ENCODE measurements at places on chromosomes 3 and 15.

DNA sequence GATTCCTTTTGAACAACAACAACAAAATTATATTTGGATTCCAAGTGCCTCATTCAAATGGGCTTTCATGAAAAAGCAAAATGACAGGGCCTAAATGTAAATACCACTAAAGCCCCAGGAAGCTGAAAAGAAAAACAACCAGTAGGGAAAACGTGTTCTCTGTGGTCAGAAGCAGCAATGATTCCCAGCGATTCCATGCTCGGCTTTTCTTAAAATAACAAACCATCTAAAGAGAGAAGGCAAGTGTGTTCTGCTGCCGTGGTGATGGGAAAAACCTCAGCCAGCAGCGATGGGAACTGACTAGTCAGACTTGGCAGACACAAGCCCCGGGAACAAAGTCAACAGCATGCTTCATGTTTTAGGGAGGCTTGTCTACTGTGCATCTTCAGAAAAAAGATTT lies 153.6 kb downstream of the TNIK start:
- DNase-seq, result no peak

DNA sequence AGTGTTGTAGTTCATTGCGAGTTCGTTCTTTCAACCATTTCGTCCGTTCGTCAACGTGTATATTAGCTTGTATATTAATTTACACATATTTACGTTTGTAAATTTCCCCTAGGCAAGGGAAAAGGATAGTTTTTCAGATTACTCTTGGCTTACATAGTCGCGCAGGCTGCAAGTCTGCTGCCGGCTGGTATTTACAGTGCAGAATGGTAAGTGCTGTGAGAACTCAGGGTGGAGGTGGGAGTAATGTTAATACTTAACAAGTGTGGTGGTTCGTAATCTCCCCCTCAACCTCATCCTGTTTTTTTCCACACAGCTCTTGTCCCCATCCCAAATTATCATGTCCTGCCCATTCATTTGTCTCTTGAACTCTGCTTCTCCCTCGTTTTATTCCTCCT lies 766 bp downstream of the FAM98B start:
- DNase-seq, result no peak

- no peak for DNase-seq
These were observed 8.3 kb downstream of the POU1F1 start for GRCh38 chr3:87267953-87268645.

DNA sequence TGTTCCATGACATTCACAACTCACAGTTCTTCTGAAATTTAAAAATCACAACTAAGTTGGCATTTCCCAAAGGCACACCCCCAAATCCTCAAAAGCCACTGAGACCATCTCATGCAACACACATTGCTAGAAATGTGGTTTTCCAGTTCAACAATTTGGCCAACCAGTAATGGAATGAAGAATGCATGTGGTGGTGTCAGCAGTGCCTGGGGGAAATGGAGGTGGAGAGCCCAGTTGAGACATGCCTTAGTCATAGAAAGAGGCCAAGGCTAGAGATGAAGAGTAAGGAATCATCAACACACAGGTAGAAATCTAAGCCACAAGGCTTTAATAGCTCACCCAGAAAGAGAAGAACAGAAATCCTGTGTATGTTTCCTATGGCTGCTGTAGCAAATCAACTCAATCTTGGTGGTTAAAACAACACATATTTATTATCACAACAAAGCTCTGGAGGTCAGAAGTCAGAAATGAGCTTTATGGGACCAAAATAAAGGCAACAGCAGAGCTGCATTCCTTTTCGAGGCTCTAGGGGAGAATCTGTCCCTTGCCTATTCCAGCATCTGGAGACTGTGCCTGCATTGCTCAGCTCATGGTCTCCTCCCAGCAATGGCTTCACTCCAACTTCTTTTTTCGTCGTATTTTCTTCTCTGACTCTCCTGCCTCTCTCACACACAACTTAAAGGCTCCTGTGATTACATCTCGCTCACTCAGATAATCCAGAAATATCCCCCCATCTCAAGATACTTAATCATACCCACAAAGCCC lies 54.0 kb downstream of the SNTN start:
- DNase-seq, result no peak

DNA sequence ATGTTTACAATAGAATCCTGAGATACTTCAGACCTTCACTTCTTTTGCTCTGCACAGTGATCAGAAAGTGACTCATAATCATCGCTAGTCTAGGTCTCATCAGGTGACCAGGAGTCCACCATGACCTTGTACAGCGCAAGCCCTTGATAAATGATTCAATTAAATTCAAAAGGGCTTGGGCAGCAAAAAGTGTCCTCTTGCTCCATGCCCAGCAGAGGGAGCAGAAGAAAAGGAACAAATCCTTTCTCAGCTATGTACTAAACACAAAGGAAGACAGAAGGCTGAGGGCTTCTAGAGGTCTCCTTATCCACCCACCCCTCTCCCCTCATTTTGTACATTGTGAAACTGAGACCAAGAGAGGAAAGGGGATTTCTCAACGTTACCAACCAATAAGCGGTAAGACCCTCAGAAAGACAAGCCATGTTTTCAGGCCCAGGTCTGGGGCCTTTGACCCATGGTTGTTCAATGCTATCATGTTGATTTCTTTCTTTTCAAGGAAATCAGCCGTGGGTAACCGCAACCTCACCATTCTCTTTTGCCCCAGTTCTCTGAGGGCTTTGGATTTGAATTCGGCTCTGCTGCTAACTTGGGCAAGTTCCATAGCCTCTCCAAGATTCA lies 74.8 kb downstream of the AQP9 start:
- DNase-seq, result no peak

GRCh38 chr3:180185650-180186049 lies 148.9 kb upstream of the PEX5L start:
- no peak for DNase-seq

DNA sequence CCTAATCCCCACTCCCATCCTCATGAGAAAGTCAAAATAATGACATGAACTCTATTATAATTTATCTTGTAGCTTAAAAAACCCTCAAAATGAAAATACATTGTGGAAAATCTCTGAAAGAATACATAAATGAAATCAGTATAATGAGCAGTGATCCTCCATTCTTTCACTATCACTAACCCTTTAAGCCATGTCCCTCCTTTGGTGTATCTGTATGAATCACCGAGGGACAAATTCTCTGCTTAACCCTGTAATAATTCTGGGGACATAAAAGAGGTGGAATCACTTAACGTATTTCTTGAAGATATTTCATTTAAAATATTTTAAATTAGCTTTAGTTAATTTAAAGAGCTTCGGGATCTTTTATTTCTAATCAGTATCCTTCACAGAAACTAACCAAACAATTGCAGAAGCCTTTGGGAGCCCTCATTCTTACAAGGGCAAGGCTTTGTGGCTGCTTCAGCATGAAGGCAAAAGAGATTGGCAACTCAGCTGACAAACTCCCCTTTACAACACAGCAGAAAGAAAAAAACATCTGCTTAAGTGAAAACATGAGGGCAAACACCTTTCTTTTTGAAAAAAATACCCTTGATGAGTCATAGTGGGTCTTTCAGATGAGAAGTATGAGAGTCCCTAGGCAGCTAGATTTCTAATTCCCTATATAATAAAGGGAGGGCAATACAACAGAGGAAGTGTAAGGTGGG lies 44.0 kb upstream of the ALCAM start:
- DNase-seq, result no peak

DNA sequence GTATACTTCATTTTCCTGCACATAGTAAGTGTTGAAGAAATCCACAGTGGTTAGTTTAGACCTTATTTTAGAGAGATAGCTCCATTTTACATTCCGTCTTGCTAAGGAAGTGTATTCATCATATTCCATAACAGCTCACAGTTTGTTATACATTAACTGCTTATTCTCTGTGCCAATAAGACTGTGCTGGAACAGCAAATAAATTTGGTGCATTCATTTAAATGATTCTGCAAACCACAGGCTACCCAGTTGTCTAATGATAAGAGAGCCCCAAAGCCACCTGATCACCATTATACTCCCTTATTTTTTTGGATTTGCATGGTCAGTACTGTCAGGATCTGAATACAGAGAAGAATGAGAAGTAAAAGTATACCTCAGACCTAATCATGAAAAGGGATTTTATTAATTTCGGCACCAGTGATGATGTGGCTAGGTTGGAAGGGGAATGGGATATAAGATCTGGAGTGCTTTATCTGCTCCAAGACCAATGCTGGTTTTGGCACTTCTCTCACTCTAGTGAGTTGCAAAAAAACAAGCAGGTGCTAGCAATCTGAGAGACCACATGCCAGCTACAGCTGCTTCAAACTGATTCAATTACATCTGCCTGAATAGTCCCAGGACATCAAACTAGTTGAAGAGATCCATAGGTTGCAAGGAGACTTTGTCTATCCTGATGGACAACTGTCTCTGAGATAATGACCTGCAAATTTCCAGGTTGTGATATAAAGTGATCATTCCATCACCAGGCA lies 254.8 kb downstream of the ZBTB20 start:
- DNase-seq, result no peak

Measured in mesendoderm (in vitro differentiated cells).